ENCODE measurements at places on chromosomes 4 and X. TPM values are rescaled to one million over a fixed set of nuclear protein-coding genes. Genes with fewer than 3 reads are reported as not detected.

GRCh38 chrX:41127477-41128192, 42.4 kb downstream of the USP9X start:
- H3K4me1 ChIP-seq, result peaks cover 17% of the 10 kb centered on the region
- no peak overlapping the region for H3K4me3 ChIP-seq
- peaks cover 22% of the 10 kb centered on the region for H3K36me3 ChIP-seq
- no peak for DNase-seq

DNA sequence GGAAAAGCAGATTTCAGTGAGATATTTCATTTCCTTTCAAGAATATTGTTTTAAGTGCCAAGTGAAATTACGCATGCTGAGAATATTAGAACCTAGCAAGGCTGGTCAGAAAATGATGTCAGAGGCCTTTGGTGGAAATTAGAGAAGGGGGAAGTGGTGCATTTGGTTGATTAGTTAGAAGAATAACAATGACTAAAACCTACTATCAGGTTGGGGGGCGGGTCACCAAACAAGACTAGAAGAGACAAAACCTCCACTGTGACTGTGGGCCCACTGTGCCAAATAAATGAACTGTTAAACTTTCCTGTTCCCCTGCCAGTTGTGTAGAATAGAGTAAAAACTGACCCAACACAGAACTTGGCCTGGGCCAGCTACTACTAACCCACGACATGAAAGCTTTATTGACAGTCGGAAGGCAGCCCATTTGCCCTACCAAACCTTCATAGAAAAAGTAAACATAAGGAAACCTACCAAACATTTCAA, 2.9 kb downstream of the RAPGEF2 start:
- DNase-seq, result no peak
- peaks cover 44% of the 10 kb centered on the region for H3K4me1 ChIP-seq
- H3K27me3 ChIP-seq, result peaks cover 5% of the 10 kb centered on the region
- H3K27ac ChIP-seq, result no peak overlapping the region
- no peaks in the 10 kb centered on the region for H3K36me3 ChIP-seq
- H3K4me3 ChIP-seq, result no peak overlapping the region

UGT2A1 gene
- total RNA-seq, result not detected

FAT4 gene
- not detected for total RNA-seq

- no peak for DNase-seq
- no peaks in the 10 kb centered on the region for H3K27me3 ChIP-seq
- H3K4me1 ChIP-seq, result no peaks in the 10 kb centered on the region
- H3K27ac ChIP-seq, result no peak overlapping the region
- no peaks in the 10 kb centered on the region for H3K36me3 ChIP-seq
- H3K4me3 ChIP-seq, result no peak overlapping the region
Measured at GRCh38 chr4:8585186-8585585, 5.0 kb downstream of the GPR78 start.

CA5B gene
- 16.2 TPM for total RNA-seq

CENPVL1 gene
- total RNA-seq, result not detected

DNA sequence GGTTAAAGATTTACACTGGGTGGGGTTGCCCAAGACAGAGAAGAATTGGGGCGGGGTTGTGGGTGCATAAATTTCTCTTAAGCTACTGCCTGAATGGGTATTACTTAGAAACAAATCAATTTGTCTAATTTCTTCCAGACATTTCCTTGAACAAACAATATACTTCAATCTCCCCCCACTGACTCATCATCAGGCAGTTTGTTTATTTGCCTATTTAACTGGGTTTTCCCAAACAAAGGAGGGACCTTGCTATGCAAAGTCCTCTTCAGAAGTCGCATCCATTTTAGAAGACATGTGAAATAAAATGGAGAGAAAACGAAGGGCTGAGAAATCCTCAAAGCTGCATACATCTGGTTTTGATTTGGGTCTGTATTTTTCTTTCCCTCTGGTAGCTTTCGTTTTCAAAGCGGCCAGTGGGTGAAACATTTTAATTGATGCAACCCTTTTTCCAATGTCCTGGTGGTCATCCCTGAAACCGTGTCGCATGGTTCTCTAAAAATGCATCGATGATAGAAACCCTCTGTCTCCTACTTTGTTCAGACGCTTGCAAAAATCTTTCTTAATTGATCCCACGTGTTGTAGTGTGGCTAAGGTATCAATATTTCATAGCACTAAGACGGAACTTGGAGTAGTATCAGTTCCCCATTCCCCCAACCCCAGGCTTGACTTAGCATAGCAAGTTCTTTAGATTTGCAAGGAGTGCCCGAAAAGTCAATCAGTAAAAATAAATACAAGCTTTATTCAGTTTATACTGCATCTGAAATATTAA, 115.1 kb upstream of the MXRA5 start:
- H3K27ac ChIP-seq, result no peak overlapping the region
- H3K27me3 ChIP-seq, result no peaks in the 10 kb centered on the region
- no peaks in the 10 kb centered on the region for H3K4me1 ChIP-seq
- no peak for DNase-seq
- no peaks in the 10 kb centered on the region for H3K36me3 ChIP-seq
- H3K4me3 ChIP-seq, result no peak overlapping the region

GRCh38 chr4:26751838-26752237, 108.8 kb upstream of the STIM2 start:
- no peaks in the 10 kb centered on the region for H3K27me3 ChIP-seq
- DNase-seq, result no peak
- no peak overlapping the region for H3K4me3 ChIP-seq
- H3K36me3 ChIP-seq, result peaks cover 6% of the 10 kb centered on the region
- peaks cover 14% of the 10 kb centered on the region for H3K4me1 ChIP-seq

All from activated CD8-positive, alpha-beta T cell treated with anti-CD3 and anti-CD28 coated beads, Interleukin-2, amount 10 ng/mL, durations not matched to agents 7 days and 5 days (primary cell).